ENCODE measurements at places on chromosomes 7 and 10. TPM values are rescaled to one million over a fixed set of nuclear protein-coding genes. Genes with fewer than 3 reads are reported as not detected.

DNA sequence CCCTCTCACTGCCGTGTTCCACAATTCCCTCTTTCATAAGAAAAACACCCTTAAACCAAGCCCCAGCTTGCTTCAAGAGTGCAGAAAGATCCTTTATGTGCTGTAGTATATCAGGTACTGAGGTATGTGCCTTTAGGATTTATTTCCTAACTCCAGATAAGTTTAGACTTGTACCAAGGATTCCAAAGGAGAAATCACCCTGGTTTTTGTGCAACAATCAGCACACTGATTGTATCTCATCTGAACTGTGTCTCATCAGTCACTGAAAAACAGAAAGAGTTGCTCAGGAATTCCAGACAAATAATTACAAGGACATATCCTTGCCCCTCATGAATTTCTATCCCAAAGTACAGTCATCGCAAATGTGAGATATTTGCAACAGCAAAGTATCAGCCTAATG is 77.2 kb upstream of the PTPRZ1 start:
- DNase-seq = no peak

DNA sequence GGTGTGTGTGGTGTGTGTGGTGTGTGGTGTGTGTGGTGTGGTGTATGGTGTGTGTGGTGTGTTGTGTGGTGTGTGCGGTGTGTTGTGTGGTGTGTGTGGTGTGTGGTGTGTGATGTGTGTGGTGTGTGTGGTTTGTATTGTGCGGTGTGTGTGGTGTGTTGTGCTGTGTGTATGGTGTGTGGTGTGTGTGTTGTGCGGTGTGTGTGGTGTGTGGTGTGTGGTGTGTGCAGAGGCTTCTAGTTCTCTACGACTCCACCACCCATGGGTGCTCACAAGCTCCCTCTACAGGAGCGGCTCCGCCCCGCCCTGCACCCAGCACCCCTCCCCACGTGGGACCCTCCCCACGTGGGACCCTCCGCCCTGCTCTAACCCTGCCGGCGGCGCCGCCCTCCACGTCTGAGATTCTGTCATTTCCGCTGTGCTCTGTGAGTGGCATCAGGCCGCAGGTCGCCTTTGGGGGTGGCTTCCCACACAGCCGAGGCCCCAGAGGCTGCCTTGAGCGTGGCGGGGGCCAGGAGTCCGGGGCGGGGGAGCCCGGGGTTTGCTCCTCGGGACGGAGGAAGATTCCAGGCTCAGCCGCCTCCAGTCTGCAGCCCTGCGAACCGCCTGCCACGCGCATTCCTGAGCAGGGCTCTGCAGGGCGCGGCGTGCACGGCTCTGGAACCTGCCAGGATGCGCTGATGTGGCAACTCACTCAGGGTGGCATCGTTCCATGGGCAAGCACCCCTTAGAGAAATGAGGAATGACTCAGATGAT is 37.0 kb upstream of the DNAJB6 start:
- no peak for DNase-seq

GRCh38 chr10:132266594-132267161 is 41.1 kb downstream of the STK32C start:
- DNase-seq = no peak

GRCh38 chr10:70053218-70053840 is 683 bp downstream of the MACROH2A2 start:
- peak; percentile 5 for DNase-seq

- no peak for DNase-seq
Observed at GRCh38 chr10:114479307-114479706, 75.0 kb upstream of the AFAP1L2 start.

Gene PDZD7
- total RNA-seq = 1.9 TPM

Gene GDF2
- not detected for total RNA-seq

Gene SUV39H2
- 27.2 TPM for total RNA-seq
